ENCODE measurements at places on chromosomes 16 and 17.

DNA sequence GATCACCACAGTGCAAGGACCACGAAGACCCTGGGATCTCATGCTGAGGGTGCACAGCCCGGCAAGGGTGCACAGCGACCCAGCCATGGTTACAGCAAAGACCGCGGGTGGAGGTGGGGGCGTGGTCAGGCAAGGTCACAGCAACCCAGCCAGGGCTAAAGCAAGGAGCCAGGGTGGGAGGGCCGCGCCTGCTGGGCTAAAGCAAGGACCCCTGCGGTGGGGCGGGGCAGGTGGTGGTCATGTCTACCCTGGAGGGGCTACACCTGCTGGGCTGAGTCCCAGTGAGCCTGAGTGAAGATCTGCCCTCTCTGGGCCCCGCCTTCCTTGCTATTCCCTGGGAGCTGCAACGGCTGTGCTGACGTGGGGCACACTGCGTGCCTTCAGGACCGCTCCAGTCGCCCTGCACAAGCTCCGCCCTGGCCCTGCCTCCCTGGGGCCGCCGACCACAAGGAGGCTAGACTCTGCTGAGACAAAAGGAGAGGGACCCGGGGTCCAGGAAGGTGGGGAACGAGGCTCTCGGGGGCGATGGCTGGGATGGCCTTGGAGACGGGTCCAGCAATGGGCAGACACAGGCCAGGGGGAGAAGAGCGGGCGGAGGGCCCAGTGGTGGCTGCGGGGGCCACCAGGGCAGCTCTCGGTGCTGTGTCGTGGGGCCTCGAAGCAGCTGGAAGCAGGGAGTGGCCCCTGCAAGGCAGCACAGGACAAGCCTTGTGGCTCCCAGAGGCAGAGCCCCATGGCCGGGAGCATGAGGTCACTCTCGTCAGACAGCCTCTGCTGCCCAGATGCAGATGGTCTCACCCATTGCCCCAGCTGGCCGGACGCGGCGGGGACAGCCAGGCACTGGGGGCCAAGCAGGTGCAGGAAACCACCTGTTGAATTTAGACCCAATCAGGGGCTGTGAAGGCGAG lies 52.8 kb downstream of the CBFA2T3 start:
- no peak for DNase-seq

DNA sequence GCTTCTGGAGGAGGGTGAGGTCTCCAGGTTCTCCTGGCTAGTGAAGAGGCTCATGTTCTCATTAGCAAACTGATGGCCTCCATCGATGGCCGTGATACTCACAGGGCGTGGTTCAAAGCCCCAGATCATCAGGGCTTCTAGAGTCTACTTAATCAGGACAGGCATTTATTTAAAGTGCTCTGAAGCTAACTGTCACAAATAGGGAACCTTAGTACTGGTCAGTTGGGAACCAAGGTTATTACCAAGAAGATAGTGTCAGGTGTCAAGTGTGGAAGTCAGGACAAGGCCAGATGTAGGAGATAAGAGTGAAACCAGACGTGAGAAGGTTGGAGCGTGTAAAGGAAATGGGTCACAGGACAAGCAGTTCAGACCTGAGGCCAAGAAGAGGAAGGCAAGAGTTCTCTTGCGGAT lies 56.9 kb downstream of the PIGL start:
- no peak for DNase-seq

DNA sequence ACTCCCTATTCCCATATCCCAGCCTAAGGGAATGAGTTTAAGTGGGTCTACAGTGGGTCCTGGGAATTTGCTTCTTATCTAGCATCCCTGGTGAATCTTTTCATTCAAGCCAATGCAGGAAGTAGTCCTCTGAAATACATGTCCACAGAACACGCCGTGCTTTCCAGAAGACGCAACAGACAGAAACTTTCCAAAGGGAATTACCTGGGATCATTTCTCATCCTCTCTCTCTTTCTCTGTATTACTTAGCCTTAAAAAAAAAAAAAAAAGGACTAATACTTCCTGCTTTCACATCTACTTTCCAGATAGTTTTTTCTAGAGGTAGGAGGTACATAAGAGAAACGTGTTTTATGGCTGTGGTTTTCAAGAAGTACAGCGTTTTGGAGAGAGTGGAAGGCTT lies 499.0 kb downstream of the MAF start:
- DNase-seq: no peak

DNA sequence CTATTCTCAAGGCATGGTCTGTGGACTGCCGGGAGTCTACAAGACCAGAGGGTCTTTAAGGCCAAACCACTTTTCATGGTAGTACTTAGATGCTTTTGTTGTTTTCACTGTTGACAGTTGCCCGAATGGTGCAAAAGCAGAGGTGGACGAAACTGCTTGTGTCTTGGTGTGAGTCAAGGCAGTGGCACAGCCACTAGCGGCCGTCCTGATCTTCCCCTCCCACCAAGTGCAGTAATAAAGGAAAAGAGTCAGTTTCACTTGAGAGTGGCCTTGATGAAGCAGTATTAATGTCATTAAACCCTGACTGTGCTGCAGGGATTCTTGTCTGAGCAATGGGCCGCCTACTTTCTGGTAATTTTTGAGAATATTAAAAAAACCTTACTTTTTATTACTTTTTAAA lies 109.1 kb downstream of the PRKCA start:
- no peak for DNase-seq

- DNase-seq: no peak
Measured at GRCh38 chr16:76984196-76984595, 206.8 kb upstream of the MON1B start.

DNA sequence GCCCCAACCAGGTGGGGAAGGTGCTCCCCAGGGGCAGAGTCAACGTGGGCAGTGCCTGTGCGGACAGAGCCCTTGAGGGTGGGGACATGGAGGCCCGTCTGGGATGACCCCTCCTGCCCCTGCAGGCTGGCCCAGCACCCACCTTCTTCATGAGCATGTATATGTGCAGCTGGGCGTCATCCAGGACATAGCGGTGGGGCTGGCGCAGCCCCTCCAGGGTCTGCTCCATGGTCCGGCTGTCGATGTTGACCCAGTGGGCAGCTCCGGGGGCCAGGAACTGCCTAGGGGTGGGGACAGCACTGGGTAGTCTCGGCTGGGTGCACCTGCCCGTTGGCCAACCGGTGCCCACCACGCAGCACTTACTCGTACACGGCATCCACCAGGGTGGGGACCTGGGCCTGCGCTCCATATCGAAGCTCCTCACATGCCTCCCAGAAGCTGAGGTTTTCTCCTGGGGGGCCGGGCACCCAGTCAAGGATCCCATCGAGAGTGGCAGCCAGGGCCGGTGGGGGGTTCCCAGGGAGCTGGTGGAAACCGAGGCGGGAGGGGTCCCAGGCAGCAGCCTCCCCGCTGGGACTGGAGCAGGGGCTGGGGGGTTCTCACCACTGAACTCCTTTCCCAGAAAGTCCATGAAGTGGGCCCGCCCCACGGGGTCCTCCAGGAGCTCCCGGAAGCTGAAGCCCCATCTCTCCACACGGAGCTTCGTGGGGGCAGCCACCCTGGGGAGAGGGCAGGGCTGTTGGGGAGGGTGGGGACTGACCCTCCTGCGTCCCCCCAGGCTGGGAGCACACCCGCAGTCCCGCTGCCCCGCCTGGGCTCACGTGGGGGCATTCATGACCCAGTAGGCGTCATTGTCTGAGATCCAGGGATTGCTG lies 5.1 kb downstream of the RGS11 start:
- DNase-seq: no peak

GRCh38 chr16:7025616-7026190 lies 306.9 kb upstream of the RBFOX1 start:
- DNase-seq: no peak

GRCh38 chr16:12801511-12802042 lies 2.1 kb downstream of the CPPED1 start:
- DNase-seq: no peak

GRCh38 chr17:50027881-50028735 lies 27.8 kb upstream of the ITGA3 start:
- DNase-seq: no peak

- DNase-seq: no peak
Measured at GRCh38 chr17:82297280-82297713, 20.1 kb downstream of the CD7 start.

GRCh38 chr16:24504472-24505345 lies 34.7 kb upstream of the RBBP6 start:
- DNase-seq: peak; percentile 16

DNA sequence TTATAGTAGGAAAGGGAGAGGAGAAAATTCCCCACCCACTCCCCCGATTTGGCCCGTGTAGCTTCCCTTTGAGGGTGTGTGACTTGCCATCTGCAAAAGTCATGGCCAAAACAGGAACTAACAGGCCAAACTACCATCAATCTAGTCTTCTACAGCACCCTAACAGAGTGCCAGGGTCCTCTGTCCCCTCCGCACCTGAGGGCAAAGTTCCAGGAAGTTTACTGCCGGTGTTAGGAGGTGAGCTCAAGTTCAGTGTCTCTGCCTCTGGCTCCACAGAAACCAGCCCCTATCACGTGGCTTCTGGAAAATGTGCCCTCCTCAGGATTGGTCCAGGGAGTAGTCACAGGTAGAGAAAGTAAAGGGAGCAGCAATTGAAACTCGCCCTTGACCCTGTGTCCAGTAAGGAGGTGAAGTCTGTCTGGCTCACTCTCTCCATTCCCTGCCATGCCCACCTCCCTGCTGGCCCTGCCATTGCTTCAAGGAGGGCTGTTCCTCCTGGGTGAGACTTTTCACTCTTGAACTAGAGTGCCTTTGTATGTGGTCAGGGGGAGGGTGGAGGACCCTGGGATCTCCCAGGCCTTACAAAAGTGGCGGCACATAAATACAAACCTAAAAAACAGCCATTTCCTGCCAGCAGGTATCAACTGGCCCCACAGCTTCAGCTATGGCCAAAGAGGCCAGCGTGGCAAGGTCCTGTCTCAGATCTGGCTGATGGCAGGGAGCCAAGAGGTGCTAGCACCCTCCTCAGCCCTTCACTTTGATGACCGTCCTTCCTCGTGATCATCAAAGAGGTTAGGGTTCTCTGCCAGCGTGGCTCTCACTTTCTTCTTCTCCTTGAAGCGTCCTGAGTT lies 5.3 kb downstream of the PRR15L start:
- DNase-seq: no peak

DNA sequence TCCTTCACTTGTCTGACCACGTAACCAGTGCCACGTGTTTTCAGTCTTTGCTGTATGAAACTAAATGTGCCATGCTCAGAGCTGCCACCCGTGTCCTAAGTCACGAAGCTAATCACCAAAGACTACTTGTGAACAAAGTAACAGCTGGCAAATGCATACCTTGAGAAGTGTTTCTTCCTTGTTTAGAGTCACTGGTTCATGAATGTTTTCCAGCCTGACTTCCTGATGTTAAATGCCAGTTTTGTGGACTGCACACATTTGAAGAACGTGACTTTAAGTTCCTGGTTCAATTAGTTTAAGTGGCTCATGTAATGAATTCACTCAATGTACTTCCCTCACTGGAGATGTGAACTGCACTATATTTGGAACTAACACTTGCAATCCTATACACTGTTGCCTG lies 19.9 kb upstream of the KPNB1 start:
- no peak for DNase-seq

GRCh38 chr16:75288596-75289120 lies 37.2 kb upstream of the BCAR1 start:
- DNase-seq: no peak

- no peak for DNase-seq
Measured at GRCh38 chr16:79159261-79160049, 441.1 kb downstream of the MAF start.

DNA sequence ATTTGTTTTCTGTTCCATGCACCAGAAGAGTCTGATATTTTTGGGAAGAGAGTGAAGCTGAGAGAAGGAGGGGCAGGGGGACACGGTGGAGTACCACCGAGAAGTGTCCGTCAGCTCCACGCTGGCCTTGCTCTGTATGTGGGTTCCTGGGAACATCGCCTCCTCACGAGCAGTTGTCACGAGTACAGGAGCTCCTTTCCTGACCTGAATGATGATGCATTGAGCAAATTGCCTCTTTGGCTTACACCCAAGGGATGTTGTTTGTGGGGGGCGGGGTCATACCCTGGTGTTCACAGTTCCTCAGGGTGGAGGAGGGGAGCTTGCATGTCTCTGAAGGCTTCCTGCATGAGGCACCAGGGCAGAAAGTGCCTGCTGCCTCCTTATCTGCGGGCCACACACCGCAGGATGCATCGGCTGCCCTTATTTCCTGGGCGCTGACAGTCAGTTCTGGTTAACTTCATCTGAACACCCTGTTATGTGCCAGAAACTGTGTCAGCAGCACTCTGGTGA lies 36.2 kb downstream of the RGS9 start:
- no peak for DNase-seq

GRCh38 chr17:44097110-44097958 lies 26.1 kb downstream of the HDAC5 start:
- no peak for DNase-seq

- DNase-seq: no peak
Measured at GRCh38 chr16:49441366-49441780, 67.8 kb downstream of the C16orf78 start.

DNA sequence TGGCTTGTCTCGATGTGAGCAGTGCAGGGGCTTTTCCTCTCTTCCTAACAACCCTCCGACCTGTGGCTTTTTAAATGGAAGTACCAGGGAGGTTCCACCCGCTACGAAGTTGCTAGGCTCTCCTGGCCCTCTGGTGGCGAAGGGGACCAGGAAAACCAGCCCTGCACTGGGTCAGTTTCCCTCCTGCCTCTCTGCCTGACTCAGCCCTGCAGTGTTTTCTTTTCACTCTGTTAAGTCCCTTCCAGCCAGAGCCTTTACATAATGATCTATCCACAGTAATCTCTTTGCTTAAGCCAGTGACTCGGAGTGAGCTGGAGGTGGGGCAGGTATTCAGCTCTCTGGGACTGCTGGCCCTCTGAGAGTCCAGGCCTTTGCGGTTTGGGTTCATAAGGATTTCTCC lies 331.3 kb upstream of the EEF2KMT start:
- DNase-seq: no peak

DNA sequence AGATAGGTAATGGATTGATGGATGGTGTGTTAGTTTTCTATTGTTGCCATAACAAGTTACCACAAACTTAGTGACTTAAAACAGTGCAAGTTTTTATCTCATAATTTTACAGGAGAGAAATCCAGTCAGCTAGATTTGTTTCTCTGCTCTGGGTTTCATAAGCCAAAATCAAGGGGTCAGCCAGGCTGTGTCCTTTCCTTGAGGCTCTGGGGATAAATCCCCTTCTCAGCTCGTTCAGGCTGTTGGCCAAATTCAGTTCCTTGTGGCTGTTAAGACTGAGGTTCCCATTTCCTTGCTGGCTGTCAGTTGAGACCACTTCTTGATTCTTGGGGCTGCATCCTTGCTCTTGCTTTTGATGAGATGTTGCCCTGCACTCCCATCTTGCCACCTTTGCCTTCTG lies 204.9 kb upstream of the CDH13 start:
- no peak for DNase-seq

GRCh38 chr17:14437176-14437575 lies 136.3 kb downstream of the HS3ST3B1 start:
- DNase-seq: no peak

GRCh38 chr16:87757841-87758426 lies 7.9 kb downstream of the KLHDC4 start:
- peak; percentile 30 for DNase-seq

- DNase-seq: no peak
Measured at GRCh38 chr17:17468217-17469010, 8.4 kb upstream of the MED9 start.
